ENCODE measurements at places on chromosomes 3 and 15.

- DNase-seq, result no peak
Measured at GRCh38 chr3:104992676-104993075, 374.0 kb upstream of the ALCAM start.

- DNase-seq, result no peak
Measured at GRCh38 chr3:151765685-151766084, 32.0 kb downstream of the AADACL2 start.

DNA sequence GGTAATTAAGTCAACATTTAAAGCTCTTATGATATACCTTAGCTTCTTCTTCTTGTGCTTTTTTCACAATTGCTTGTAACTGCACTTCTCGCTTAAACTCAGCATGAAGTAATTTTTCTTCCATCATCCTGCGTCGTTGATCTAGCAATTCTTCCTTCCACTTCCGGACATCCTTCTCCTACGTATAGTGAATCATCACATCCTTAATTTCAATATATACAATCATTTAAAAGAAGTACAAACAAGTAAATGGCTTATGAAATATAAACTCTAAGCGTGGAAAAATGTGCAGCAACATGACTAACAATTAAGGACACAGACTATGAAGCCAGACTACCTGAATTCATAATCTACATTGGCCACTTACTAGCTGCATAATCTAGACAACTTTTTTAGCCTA is 151.4 kb downstream of the SCAPER start:
- DNase-seq, result no peak

GRCh38 chr15:89486726-89487050 is 9.7 kb downstream of the RHCG start:
- DNase-seq, result peak; percentile 26

DNA sequence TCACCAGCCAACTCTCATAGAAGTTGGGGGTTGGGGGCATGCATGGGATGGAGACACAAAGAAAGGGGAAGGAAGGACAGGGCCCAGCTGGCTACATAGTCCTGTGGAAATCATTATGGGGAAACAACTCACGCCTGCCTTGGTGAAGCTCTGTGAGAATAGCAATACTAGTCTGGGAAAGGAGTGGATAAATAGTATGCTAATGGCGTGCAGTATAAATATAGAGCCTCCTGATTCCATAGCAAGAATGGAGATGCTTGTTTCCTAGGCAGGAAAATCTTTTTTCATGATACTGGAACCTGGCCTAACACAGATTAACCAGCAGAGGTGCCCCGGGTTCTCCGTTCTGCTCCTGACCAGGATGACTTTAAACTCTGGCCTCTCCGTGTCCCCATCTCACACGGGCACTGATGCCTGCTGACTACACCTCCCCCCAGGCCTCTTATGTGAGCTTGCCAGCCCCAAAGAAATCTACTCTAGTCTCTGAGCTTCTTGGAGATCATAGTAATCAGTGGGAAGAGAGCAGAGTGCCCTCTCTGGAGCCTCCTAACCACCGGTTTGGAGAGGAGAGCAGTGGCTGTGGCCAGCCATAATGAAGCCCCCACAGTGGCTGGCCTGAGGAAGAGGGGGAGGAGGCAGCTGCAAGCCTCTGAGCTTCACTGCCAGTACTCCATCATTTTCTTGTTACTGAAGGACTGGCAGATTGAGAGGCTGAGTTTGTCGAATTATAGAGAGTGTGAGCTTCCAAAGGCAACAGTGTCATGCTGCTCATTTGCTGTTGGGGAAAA is 355.0 kb upstream of the SEMA6D start:
- no peak for DNase-seq

- DNase-seq, result no peak
Measured at GRCh38 chr3:24296441-24297205, 198.0 kb downstream of the THRB start.

DNA sequence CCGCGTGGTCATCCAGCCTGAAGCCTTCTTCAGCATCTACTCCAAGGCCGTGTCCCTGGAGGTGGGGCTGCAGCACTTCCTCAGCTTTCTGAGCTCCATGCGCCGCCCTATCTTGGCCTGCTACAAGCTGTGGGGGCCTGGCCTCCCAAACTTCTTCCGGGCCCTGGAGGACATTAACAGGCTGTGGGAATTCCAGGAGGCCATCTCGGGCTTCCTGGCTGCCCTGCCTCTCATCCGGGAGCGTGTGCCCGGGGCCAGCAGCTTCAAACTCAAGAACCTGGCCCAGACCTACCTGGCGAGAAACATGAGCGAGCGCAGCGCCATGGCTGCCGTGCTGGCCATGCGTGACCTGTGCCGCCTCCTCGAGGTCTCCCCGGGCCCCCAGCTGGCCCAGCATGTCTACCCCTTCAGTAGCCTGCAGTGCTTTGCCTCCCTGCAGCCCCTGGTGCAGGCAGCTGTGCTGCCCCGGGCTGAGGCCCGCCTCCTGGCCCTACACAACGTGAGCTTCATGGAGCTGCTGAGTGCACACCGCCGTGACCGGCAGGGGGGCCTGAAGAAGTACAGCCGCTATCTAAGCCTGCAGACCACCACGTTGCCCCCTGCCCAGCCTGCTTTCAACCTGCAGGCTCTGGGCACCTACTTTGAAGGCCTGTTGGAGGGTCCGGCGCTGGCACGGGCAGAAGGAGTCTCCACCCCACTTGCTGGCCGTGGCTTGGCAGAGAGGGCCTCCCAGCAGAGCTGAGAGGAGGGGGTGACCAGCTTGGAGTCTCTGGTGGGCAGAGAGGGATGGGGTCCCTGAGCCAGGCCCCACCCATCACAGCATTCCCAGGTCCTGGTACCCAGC is 37.9 kb downstream of the GOLGA6A start:
- DNase-seq, result peak; percentile 35

DNA sequence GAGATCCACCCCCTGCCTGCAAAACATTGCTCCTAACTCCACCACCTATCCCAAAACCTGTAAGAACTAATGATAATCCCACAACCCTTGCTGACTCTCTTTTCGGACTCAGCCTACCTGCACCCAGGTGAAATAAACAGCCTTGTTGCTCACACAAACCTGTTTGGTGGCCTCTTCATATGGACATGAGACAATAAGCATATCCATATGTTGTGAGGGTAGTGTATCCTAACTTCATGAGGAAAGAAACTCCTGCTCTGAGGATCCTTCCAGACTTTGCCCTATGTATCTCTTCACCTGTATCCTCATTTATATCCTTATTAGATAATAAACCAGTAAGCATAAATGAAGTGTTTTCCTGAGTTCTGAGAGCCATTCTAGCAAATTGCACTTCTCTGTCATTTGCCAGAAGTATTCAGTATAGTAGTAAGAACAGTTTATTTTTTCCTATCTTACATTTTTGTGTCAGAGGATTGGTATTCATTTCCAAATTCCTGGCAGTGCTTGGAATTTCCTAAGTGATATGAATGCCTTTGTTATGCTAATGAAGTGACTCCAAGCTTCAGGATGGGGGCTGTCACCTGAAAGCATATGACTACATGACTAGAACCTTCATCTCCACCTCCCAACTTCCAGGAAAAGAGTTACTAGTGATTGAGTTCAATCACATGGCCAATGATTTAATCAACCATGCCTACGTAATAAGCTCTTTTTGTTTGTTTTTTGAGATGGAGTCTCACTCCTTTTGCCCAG is 30.2 kb downstream of the TTBK2 start:
- no peak for DNase-seq

GRCh38 chr3:108030960-108031359 is 59.9 kb downstream of the CD47 start:
- no peak for DNase-seq

DNA sequence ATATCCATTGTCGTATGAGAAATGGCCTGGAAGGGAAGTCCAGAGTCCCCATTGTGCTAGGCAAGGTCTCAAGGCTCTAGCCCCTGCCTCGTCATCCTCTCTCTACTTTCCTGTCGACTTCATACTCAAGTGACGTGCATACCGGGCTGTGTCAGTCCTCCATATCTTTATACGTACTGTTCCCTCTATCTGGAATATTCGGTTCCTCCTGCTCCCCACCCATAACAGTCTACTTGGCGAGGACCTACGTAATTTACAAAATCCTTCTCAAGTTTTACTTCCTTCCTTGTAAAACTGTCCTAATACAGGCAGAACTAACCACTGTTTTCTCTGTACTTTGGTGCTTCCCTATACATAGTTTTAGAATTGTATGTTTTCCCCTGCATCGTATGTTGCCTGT is 2.2 kb upstream of the ALPK3 start:
- DNase-seq, result peak; percentile 1

DNA sequence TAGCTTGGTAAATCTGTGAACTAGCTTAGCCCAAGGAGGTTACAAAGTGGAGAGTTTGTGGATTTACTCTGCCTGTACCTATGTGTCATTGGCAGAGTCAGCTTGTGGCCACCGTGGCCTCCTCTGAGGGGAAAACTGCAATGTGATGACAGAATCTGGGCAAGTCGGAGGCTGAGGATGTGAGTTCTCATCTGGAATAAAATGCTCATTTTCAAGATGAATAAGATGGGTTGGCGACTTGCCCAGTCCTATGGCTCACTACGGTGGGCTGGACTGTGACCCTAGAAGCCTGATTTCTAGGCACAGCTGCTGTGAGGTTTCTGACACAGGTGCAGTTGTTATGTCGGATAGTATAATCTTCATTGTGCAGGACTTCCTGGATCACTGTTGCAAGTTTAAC is 83.7 kb downstream of the ETV5 start:
- no peak for DNase-seq

DNA sequence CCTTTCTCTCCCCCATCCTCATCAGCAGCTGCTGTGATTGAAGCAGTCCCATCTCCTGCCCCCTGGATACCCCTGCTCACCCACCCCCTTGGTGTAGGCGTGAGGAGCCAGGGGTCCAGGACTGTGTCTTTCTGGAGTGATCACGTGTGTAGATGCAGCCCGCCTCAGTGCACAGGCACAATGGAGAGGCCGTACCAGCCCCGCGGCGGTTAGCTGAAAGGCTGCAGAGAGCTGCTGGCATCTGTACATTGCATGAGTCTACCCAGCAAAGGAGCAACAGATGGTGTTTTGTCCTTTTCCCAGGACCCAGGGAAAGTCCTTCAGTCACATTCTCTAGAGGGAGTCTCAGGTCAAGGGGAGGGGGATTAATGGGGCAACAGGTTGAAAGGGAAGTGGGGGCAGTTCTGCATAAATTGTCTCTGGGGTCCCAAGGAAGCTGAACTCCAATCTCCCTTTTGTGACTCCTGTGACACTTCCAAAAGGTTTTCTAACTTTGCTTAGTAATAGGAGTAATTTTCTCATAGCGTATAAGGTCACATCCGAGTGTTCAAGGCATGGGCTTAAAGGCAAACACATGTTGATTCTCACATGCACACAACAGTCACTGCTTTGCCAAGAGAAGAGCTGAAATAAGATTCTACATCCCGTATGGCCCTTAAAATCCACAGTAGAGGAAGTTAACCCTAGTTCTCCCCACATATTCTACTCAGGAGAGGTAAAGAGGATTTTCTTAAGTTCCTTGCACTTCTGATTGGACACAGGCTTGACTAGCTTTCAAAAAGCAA is 7.1 kb downstream of the CSPG5 start:
- DNase-seq, result no peak

DNA sequence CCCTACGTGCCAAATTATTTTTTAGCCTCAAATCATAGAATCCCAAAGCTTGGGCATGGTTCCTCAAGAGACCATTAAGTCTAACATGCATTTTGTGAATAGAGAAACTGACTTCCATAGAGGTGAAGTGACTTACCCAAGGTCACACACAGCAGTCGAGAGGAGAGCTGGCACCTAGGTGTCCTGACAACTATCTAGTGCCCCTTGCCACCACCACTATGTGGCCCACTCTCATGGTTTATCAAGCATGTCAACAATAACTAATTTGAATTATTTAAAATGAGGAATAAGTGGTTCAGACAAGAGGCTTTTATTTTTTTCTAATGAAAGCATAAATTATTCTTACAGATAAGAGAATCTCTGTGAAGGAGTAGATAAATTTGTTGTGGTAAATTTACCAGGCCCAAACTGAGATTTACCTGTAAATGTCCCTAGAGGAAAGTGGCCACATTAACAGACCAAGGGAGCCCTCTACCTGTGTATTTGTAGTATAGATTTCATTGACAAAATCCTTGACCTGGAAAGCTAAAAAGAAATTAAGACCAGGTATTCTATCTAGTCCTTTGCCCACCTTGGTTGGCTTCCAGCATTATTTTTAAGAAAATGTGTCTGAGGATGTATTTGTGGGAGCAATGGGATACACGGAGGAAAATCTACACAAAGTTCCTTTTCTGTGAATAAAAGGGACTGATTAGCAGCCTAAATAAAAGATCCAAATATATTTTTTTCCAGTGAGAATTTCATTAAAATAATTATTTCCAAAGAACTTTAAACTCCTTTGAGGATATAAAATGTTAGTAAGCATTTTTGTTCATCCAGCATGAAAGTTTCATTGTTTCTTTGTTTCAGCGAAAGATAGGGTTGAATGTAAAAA is 49.1 kb downstream of the IQCH start:
- no peak for DNase-seq

DNA sequence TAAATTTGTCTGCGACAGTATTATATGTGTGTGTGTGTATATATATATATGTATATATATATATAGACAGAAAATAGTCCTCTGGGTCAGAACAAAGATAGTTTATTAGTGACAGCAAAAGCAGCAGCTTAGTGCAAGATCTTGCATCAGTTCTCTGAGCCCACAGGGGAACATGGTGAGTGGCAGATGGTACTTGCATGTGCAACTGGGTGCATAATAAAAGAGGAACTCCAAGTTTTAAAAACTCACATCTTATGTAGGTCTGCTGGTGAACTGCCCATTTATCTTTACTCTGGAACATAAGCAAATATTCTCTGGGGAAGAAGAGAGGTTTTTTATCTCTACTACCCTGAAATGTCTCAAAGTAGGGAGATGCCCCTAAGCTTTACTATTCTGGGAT is 276.4 kb downstream of the POLQ start:
- DNase-seq, result no peak
